ENCODE measurements at places on chromosomes 5 and 9. TPM values are rescaled to one million over a fixed set of nuclear protein-coding genes. Genes with fewer than 3 reads are reported as not detected.

CCDC152 gene
- 2.7 TPM for total RNA-seq

SERF1A gene
- 3.6 TPM for total RNA-seq

PDE8B gene
- total RNA-seq = 20.8 TPM

PCDHGA3 gene
- total RNA-seq = 5.0 TPM

WHRN gene
- total RNA-seq = 7.8 TPM

SPAAR gene
- total RNA-seq = 7.6 TPM

GCNT4 gene
- total RNA-seq = 0.55 TPM

FBXL7 gene
- 18.1 TPM for total RNA-seq

FXN gene
- total RNA-seq = 27.7 TPM

SCGB3A1 gene
- total RNA-seq = not detected

PCDHGB1 gene
- total RNA-seq = 3.0 TPM

TPPP gene
- total RNA-seq = 15.5 TPM

PCDHA1 gene
- not detected for total RNA-seq

GRCh38 chr5:10489810-10490426, 48.2 kb downstream of the ROPN1L start:
- DNase-seq = no peak

GRCh38 chr5:124760608-124761007, 14.2 kb upstream of the ZNF608 start:
- DNase-seq = no peak

- no peak for DNase-seq
Observed at GRCh38 chr5:9483243-9483642, 62.6 kb downstream of the SEMA5A start.

GRCh38 chr5:138961221-138961620, 86.1 kb upstream of the LRRTM2 start:
- DNase-seq = no peak

GRCh38 chr9:17580119-17580518, 1.3 kb downstream of the SH3GL2 start:
- DNase-seq = no peak

- peak; percentile 83 for DNase-seq
Observed at GRCh38 chr9:69412741-69413150, 87.7 kb downstream of the ENTREP1 start.

DNA sequence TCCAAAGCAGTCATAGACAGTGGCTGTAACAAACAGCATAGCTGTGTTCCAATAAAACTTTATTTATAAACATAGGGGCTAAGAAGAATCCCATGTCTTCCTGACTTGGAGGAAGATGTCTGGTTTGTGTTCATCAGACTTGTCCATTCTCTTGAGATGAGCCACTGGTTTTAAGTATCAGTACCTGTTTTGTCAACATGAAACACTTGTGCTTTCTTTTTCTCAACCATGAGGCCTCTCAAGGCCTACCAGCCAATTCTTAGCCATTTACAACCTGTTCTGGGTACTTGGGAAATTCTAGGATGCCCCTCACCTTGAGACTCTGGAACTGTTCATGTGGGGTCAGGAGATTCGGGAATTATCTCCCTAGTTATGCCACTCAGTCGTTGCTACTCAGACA, 154.3 kb upstream of the PPP1R2B start:
- DNase-seq = no peak

GRCh38 chr5:9419794-9420193, 126.1 kb downstream of the SEMA5A start:
- no peak for DNase-seq

- no peak for DNase-seq
Observed at GRCh38 chr5:154598021-154598420, 120.0 kb upstream of the HAND1 start.

GRCh38 chr9:113579283-113580040, 115.9 kb downstream of the RGS3 start:
- DNase-seq = peak; percentile 65

DNA sequence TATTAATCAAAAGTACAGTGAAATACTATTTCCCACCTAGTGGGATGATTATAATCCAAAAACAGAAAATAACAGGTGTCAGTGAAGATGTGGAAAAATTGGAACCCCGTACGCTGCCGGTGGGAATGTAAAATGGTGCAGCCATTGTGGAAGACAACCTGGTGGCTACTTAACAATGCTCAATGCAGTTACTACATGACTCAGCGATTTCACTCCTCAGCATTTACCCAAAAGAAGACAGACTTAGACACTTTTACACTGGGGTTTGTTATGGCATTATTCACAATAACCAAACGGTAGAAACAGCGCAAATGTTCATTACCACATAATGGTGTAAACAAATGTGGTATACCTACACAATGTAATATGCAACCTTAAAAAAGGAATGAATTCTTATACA, 23.9 kb downstream of the SECISBP2 start:
- DNase-seq = no peak

DNA sequence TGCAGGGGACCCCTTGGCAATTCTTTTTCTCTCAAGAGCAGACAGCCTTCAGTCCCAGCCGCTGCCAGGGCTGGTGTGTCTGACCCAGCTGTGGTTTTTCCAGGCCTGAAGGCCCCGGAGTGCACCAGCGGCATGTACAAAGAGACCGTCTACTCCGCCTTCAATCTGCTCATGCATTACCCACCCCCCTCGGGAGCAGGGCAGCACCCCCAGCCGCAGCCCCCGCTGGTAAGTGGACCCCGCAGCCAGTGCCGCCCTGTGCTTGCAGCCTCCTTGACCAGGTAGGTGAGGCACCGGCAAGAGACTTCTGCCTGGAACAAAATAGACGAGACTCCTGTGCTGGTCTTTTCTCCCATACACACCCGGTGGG, 1.3 kb downstream of the TCF7 start:
- no peak for DNase-seq

- no peak for DNase-seq
Observed at GRCh38 chr5:73291873-73292272, 118.9 kb downstream of the TMEM174 start.

- no peak for DNase-seq
Observed at GRCh38 chr9:23621188-23621587, 204.9 kb downstream of the ELAVL2 start.

DNA sequence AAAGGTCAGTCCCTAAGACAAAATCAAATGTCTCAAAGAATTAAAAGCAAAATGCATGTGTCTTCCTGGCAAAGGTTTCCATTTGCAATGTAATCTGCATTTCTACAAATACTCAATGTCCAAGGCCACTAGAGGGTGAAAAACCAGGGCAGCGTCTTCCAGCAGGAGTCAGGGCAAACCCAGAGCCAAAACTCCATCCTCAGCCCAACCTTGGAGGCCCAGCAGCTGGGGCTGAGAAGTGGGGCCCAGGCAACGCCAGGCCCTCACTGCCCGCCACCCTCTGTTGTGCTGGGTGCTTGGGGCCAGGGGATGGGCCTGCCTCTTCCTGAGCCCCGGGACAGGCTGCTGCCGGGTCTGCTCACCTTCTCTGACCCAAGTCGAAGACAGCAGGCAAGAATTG, 200.1 kb downstream of the PAX5 start:
- DNase-seq = peak; percentile 11

DNA sequence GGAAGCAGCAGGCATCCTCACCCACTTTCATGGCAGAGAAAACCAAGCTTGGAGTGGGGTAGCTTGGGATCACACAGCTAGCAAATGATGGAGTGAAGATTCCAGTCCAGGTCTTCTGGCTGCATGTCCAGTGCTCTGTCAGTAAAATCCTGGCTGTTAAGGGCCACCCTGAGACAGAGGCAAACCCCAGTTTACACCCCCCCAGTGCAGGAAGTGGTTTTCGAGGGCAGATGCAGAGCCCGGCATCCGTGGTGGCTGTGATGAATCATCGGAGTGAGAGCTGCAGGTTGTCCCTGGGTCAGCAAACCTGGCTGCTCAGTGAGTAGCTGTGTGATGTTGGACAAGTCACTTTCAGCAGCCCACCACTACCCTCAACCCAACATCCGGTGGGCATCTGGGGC, 115.4 kb downstream of the RGS3 start:
- peak; percentile 63 for DNase-seq

GRCh38 chr9:135862809-135863208, 44.5 kb downstream of the CAMSAP1 start:
- no peak for DNase-seq

GRCh38 chr5:36311956-36312355, 10.3 kb upstream of the RANBP3L start:
- no peak for DNase-seq

GRCh38 chr5:37814699-37815098, 25.1 kb downstream of the GDNF start:
- DNase-seq = no peak

DNA sequence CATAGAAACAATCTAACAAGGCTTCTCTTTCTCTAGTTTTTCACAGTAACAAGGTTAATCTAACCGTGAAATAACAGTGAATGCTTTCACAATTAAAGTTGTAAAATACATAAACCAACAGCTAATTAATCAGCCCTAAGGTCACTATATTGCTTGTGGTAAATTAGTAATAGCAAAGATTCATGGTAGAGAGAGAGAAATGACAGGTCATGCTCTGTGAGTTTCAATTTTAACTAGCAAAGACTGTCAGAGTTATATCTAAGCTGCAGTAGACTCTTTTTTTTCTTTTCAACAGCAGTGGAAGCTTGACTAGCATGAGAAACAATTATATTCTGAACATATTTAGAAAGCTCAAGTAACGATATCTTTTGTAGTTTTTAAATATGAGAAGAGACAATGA, 1068.0 kb downstream of the MAT2B start:
- no peak for DNase-seq

GRCh38 chr5:44387921-44388320, 1.3 kb downstream of the FGF10 start:
- no peak for DNase-seq

- no peak for DNase-seq
Observed at GRCh38 chr5:80481019-80481893, 6.6 kb upstream of the FAM151B start.

DNA sequence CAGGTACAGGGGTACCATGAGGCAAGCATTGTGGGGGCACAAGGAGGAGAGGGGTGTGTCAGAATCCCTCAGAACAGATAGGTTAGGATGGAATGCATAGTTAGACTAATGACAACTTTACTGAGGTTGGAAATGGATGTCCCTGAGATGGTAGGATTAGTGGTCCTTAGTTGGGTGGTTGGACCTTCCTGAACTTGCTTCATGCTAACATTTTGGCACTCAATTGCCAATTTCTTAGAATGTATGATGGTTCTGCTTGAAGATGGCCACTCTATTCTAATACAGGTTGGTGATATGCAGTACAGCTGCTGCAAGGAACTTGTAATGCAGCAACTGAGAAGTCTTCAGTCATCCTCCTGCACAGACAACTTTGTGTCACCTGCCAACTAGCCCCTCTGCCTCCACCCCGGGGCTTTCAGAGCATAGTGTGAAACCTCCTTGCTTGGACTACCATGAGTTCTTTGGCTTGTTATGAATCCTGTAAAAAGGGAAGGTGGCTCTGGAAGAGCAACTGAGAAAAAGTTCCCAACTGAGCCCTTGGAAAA, 5.4 kb downstream of the CCNI2 start:
- no peak for DNase-seq

- DNase-seq = no peak
Observed at GRCh38 chr9:115413304-115413703, 295.3 kb upstream of the TNC start.

GRCh38 chr9:137478962-137479861, 20.1 kb upstream of the NSMF start:
- DNase-seq = no peak

- DNase-seq = no peak
Observed at GRCh38 chr5:52469835-52470234, 317.9 kb upstream of the ITGA1 start.

DNA sequence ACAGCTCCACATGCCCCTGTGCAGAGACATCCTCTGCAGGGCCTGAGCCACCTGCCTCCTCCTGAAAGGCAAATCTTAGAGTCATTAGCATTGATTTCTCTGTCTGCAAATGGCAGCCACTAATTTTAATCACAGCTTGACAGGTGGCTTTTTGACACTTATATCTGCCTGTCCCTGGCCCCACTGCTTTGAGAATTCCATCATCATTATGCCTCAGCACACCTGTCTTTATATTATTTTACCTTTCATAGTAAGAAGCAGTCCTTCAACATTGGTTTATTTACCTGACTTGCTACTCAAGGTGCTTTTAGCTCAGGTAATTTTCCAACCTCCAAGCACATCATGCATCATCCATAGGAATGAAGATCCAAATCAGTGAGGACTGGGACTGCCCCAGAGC, 451.3 kb downstream of the MTRR start:
- DNase-seq = no peak

- no peak for DNase-seq
Observed at GRCh38 chr9:126329476-126330275, 3.0 kb downstream of the MVB12B start.

GRCh38 chr9:108547411-108548135, 308.2 kb downstream of the ACTL7B start:
- no peak for DNase-seq

DNA sequence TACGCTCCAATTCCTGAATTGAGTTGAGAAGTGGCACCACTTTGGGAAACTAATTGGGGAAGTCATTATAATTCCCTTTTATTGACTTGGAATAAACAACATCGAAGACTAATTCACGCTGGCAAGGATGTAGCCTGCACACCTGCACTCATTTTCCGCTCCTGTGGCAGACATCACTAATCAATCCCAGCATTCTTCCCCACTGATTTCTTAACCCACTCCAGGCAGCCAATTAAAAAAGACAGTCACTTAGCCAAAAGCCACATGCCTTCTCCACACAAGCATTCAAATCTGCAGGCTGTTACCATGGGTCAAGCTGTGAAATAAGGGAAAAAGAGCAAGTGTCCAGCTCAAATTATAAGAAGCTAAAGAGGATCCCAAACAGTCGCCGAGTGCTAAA, 68.2 kb upstream of the HRH2 start:
- DNase-seq = no peak

- no peak for DNase-seq
Observed at GRCh38 chr5:6596388-6596787, 36.5 kb downstream of the NSUN2 start.

GRCh38 chr5:98906756-98907355, 22.0 kb downstream of the CHD1 start:
- no peak for DNase-seq

All from left cardiac atrium (tissue), 4 donors.